Gastrocnemius medialis (tissue), 4 donors: ENCODE measurements at places on chromosomes 11 and 22. TPM values are rescaled to one million over a fixed set of nuclear protein-coding genes. Genes with fewer than 3 reads are reported as not detected.

- DNase-seq = no peak
Measured at GRCh38 chr11:69637941-69638871, 2.8 kb upstream of the CCND1 start.

OR5A1 gene
- total RNA-seq = not detected

GRCh38 chr22:49307481-49307830 lies 520.2 kb downstream of the BRD1 start:
- no peak for DNase-seq

GRCh38 chr22:31646186-31647019 lies 15.6 kb downstream of the PISD start:
- DNase-seq = no peak

GRCh38 chr11:10294290-10294953 lies 403 bp upstream of the SBF2 start:
- DNase-seq = peak; percentile 46

ZNF280A gene
- total RNA-seq = not detected

DNA sequence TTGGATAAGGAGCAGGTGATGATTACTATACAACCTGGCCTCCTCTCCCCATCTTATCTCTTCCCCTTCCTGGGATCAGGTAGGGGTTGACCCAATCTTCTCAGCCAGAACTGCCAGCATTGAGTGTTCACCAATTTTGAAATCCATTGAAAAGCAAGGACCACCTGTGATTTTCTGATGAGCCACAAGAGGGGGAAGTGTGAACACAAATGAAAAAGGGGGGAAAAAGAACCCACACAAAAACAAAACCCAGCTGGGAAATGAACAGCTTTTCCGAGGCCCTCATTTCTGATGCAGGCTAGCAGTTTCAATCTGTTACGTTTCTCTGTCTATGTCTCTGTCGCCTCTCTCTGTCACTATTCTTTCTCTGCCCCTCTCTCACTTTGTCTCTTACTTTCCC lies 161.9 kb downstream of the INSC start:
- no peak for DNase-seq

DNA sequence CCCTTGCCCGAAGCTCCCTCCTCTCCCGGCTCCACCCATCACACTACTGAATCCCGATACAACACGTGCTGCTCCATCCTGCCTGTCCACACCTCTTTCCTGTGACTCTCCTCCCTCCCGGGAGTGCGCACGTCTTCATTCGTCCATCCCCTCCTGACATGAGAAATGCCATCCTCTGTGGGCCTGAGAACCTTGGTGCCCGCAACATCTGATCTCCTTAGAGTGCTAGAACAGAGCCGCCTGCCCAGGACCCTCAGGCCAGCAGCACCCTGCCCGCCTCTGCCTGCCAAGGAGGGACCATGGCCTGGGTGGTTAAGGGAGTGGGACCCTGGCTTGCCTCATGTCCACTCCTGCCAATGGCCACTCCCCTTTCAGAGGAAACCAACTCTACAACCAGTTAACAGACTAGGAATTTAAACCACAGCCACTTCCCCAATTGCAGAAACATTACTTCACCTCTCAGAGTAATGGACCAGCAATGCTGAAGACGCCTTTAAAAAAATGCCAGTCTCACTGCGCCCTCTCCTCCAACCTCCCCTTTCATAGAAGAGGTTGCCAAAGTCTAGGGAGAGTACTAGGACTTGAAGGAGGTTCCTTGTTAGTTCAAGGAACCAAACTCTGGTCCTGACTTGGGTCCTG lies 466.3 kb downstream of the OPCML start:
- no peak for DNase-seq

HTATIP2 gene
- total RNA-seq = 87.2 TPM
